ENCODE measurements at places on chromosomes 5 and 9.

DNA sequence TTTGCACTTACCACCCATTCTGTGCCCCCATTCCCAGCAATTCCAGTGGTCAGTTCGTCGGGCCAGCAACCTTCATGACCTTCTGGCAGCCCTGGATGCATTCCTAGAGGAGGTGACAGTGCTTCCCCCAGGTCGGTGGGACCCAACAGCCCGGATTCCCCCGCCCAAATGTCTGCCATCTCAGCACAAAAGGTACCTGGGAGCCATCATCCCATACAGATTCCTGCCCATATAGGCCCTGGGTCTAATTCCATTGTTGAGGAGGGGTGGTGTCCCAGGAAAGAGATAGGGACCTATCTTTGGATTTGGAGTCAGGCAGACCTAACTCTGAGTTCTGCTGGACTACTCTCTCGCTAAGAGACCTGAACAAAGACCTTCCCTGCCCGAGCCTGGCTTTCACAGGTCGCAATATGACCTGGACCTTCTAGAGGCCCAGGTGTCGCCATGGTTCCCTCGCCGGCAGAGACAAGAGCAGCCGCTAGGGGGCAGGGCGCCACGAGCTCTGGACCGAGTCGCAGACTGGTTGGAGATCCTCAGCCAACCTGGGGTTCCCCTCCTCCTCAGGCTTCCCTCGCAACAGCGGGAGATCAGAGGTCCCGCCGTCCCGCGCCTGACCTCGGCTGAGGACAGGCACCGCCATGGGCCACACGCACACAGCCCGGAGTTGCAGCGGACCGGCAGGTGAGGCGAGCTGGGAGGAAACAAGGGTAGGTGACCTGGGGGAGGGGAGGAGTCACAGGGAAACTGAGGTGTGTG lies 3.1 kb downstream of the SLC4A9 start:
- peak overlapping the region; percentile 78 for H3K4me3 ChIP-seq
- H3K36me3 ChIP-seq: no peaks in the 10 kb centered on the region
- peak; percentile 86 for DNase-seq

DNA sequence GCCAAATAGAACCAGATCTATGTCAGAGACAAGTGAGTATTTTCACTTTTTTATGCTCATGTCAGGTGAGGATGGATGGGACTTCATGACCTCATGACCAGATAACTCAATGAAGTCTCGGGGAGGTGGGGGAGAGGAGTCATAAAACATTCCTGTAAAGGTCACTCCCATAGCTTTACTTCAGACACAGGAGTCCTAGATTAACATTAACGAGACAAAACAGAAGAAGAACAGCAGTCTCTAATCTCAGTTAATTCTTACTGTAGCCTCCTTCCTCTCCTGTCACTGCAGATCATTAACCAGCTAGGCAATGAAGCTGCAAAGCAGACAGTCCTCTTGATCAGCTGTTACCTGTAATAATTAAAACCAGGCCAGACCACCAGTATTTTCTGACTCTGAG lies 11.2 kb downstream of the CRHBP start:
- no peaks in the 10 kb centered on the region for H3K36me3 ChIP-seq
- no peaks in the 10 kb centered on the region for H3K4me1 ChIP-seq
- H3K4me3 ChIP-seq: no peak overlapping the region

DNA sequence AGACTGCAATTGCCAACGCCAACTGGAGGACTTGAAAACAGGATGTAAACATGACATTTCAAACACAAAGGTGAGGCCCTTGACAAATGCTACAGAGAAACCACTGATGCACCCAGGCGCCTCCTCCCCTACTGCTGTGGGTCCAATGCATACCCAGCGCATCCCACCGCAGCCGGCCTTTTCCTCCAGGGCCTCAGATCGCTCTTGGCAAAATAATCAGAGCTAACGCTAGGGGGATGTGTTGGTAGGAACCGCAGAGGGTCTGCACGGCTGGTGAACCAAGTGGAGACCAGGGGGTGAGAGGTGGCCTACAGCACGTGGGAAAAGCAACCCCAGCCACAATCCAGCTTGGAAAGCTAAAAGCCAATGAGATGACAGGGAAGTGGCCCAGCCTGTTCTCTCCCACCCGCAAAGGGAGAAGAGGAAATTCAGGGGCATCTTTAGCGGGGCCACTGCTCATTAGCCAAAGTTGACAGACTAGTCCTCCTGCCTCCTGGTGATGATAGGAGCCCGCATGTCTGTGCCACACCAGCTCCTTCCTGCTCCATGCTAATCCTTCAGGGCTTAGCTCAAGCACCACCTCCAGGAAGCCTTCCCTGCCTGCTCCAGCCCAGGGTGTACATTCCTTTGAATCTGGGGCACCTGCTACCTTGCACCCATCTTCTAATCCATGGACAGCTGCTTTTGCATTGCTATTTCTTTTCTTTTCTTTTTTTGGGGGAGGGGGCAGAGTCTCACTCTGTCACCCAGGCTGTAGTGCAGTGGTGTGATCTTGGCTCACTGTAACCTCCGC lies 5.9 kb downstream of the FAM163B start:
- no peak overlapping the region for H3K4me3 ChIP-seq
- no peak overlapping the region for H3K27ac ChIP-seq
- no peaks in the 10 kb centered on the region for H3K36me3 ChIP-seq
- H3K4me1 ChIP-seq: peaks cover 10% of the 10 kb centered on the region
- no peak for DNase-seq

- DNase-seq: no peak
- H3K4me3 ChIP-seq: no peak overlapping the region
- no peak overlapping the region for H3K27ac ChIP-seq
- peaks cover 4% of the 10 kb centered on the region for H3K27me3 ChIP-seq
Observed at GRCh38 chr9:135743546-135744332, 41.8 kb downstream of the KCNT1 start.

GRCh38 chr5:80275347-80275746 lies 19.5 kb upstream of the SERINC5 start:
- no peaks in the 10 kb centered on the region for H3K36me3 ChIP-seq
- peak; percentile 62 for DNase-seq
- no peak overlapping the region for H3K4me3 ChIP-seq
- peaks cover 9% of the 10 kb centered on the region for H3K4me1 ChIP-seq

GRCh38 chr9:23665635-23666034 lies 160.4 kb downstream of the ELAVL2 start:
- no peaks in the 10 kb centered on the region for H3K36me3 ChIP-seq
- no peak for DNase-seq
- H3K27me3 ChIP-seq: no peaks in the 10 kb centered on the region
- H3K4me3 ChIP-seq: no peak overlapping the region

DNA sequence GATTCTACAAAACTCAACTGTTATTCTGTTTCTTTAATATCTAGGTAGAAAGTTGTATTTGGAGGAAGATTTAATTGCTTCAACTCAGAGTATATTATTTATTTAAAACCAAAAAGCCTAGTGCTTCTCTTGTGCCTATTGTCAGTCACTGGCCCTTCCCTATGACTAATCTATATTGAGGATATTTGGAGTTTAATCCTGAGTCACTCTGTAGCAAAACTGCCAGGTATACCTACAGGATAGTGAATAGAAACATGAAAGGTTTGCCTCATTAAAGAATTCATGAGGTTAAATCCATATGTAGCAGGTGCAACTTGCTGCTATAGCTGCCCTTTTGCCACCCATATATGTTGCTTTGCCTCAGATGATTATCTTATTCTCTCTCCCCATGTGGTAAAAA lies 15.1 kb downstream of the PLK2 start:
- peaks cover 13% of the 10 kb centered on the region for H3K27me3 ChIP-seq
- no peak overlapping the region for H3K27ac ChIP-seq
- H3K36me3 ChIP-seq: no peaks in the 10 kb centered on the region
- no peaks in the 10 kb centered on the region for H3K4me1 ChIP-seq
- no peak overlapping the region for H3K4me3 ChIP-seq

DNA sequence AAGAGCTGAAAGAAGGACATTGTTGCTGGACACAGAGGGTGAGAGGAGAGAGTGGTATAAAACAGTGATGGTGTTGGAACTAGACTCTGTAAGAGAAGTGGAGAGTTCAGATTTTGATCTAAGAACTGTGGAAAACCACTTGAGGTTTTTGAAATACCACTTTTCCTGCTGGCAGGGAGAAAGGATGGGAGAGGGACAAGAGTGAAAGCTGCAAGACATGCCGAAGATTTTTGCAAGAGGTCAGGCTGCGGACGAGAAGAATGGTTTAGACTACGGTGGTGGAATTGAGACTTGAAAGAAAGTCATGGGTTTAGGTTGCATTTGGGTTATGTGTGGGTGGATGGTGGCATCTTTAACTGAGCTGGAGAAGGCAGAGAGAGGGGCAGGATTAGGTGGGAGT lies 202.2 kb upstream of the RPS23 start:
- no peak overlapping the region for H3K4me3 ChIP-seq
- DNase-seq: no peak
- H3K27ac ChIP-seq: no peak overlapping the region
- peaks cover 9% of the 10 kb centered on the region for H3K27me3 ChIP-seq
- H3K36me3 ChIP-seq: no peaks in the 10 kb centered on the region
- no peaks in the 10 kb centered on the region for H3K4me1 ChIP-seq

DNA sequence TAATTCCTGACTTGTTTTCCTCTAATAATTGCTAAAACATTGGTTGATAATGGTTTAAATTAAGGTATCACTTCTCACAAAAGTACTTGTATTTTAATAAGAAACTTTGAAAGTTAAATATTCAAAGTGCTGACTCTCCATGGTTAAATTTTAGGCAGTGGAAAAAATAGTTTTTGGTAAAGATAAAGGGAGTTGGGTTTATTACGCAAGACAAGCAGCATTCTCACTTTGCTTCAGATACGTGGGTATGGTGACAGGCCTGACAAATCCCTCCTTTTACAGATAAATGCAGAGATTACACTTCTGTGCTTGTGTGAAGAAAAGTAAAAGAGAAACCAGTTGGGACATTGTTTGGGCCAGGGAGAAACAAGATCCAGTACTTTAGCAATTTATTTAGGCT lies 14.5 kb upstream of the FAM170A start:
- DNase-seq: no peak
- peaks cover 2% of the 10 kb centered on the region for H3K27me3 ChIP-seq
- no peak overlapping the region for H3K27ac ChIP-seq
- H3K4me1 ChIP-seq: no peaks in the 10 kb centered on the region
- H3K36me3 ChIP-seq: no peaks in the 10 kb centered on the region
- H3K4me3 ChIP-seq: no peak overlapping the region

GRCh38 chr5:53276825-53277224 lies 167.3 kb upstream of the MOCS2 start:
- no peak for DNase-seq
- no peaks in the 10 kb centered on the region for H3K4me1 ChIP-seq
- H3K4me3 ChIP-seq: no peak overlapping the region

DNA sequence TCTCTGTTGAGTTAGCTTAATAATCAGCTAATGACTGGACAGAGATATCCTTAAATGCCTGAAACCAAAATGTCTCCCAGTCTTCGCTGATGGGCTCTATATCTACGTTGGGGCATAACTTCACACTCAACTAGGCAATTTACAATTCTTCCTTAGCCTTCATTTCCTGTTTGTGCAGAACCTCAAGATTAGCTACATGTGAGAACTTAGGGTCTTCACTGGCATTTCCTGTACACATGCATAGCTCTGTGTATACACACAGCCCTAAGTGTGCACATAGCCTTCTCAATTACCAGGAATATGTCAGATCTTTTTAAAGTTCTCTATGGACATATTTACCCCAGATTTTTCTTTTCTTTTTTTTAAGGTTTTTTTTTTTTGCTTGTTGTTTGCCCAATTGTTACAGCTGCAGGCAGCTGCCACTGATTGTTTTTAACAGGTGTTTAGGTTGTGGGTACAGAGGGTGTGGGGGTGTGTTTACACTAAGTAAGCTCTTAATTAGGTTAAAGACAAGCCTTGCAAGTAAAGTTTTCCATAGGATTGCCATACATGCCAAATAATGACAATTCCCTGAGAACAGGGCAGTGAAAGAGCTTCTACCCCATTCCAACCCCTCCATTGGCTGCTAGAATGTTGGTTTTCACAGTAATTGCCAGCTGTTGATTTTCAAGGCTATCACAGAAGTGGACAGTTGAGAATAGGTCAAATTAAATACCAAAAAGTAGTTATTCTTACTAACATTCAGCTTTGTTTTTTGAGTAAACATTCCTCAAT lies 441.0 kb downstream of the TLE4 start:
- peaks cover 5% of the 10 kb centered on the region for H3K27me3 ChIP-seq
- DNase-seq: no peak
- H3K4me3 ChIP-seq: no peak overlapping the region
- H3K27ac ChIP-seq: no peak overlapping the region
- H3K4me1 ChIP-seq: no peaks in the 10 kb centered on the region

GRCh38 chr5:135729321-135729786 lies 105.1 kb upstream of the SLC25A48 start:
- DNase-seq: no peak
- no peaks in the 10 kb centered on the region for H3K4me1 ChIP-seq
- H3K36me3 ChIP-seq: no peaks in the 10 kb centered on the region
- no peak overlapping the region for H3K27ac ChIP-seq

DNA sequence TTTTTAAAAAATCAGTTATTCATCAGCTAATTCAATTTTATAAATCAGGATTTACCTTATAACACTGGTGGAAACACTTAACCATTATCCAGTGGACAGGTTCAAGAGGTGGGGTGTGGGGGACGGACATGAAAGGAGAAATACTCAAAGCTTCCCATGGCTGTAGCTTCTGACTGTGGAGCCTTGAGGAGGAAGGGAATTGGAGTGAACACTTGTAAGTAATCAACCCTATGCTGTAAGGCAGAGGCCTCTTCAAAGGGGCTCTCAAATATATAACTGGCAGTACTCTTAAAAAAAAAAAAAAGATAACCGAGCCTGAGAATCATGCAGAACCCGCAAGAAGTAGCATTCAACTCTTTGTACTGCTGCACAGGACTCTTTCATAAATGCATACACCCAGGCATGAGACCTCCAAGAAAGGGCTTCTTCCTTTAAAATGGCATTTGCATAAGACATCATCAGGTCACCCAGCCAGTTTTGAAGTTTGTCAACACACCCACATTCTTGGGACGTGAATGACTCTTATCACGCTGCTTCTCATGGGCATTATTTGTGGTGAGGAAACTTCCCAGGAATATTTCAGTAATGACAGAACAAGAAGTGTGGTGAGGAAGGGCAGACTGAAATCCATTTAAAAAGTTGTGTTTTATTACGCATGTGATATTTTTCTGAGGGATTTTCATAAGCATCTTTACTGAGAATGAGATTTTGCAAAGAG lies 8.1 kb downstream of the OSMR start:
- H3K4me3 ChIP-seq: no peak overlapping the region
- no peaks in the 10 kb centered on the region for H3K36me3 ChIP-seq
- peaks cover 15% of the 10 kb centered on the region for H3K27me3 ChIP-seq

DNA sequence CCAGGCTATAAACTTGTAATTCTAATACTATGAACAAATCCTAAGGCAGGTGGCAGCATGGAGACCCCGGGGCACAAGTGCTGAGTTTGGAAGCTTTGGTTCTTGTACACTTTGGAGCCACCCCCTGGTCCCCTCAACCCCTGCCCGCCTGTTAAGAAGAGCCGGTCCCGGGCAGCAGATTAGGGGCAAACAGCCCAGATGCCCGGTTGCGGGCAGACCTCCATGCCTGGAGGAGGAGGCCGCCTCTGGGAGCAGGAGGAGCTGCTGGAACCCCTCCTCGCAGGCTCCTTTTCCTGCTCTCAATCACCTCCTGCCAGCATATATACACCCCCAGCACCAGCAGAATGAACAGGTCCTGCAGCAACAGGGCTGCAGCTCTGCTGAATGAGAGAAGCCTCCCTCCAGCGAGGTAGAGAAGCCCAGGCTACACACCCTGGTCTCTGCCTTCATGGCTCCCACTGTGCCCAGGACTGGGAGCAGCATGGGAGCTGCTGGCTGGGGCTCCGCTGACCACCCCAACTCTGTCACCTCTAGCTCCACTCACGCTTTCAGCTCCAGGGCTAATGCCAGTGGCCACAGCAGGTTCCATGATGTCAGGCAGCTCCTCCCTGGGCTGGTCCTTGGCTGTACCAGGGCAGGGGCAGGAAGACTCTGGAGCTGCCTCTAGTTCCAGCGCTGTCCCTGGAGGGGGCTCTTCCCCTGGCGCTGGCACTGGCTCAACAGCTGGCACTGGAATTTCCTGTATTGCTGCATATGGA lies 1713.5 kb upstream of the ACO1 start:
- no peak overlapping the region for H3K4me3 ChIP-seq
- no peaks in the 10 kb centered on the region for H3K36me3 ChIP-seq
- H3K27ac ChIP-seq: no peak overlapping the region
